Effector memory CD4-positive, alpha-beta T cell (primary cell): ENCODE measurements at places on chromosomes 7 and 10.
A peak's percentile ranks its signal among the peaks of the same experiment; 100 is the strongest.

- peak; percentile 54 for DNase-seq
These were observed 17.1 kb downstream of the IKZF1 start for GRCh38 chr7:50321487-50322067.

- no peak for DNase-seq
These were observed 10.4 kb downstream of the CPA2 start for GRCh38 chr7:130276796-130277762.

- no peak for DNase-seq
These were observed 191.2 kb downstream of the CXCL12 start for GRCh38 chr10:44193567-44194220.

- no peak for DNase-seq
These were observed 188.7 kb upstream of the KAT6B start for GRCh38 chr10:74637685-74638084.

DNA sequence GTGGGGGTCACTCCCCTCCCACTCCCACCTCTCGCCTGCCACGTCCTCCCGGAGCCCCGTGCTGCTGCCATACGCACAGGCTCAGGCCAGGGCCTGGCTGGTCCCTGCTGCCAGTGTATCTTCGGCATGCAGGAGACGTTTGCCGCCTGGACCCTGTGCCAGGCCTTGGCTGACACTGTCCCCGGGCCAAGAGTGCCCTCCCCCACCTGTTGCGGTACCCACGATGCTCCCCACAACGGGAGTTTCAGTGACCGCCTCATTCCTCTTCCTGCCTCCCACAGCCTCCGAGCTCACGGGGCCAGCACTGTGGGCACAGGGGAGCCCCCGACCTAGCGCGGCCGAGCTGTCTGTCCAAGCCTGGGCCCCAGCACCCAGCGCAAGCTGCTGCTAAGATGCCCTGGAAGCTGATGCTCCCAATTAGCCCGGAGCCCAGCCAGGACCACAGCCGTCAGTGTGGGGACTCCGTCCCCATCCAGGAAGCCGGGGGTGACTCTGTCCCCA is 7.4 kb downstream of the TTYH3 start:
- no peak for DNase-seq

DNA sequence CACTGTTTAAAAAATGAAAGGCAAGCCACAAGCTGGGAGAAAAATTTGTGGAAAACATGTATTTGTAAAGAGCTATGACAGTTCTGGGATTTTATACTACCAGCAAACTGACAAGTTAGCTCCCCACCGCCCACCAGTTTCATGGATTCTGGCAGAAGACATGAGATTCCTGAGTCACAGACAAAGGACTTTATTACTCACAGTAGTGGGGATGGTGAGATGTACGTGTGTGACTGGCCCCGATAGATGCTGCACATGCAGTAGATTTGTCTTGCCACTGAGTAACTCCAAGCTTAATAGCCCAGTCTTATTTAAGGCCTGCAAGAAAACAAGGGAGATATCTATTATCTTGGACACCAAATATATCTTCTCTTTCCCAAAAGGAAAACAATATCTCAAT is 281.7 kb downstream of the AHR start:
- DNase-seq, result no peak
